Purkinje cell (primary cell): ENCODE measurements at places on chromosomes 7 and 10. TPM values are rescaled to one million over a fixed set of nuclear protein-coding genes. Genes with fewer than 3 reads are reported as not detected.

The CFAP58 gene
- polyA plus RNA-seq: 0.23 and 0.57 TPM in 2 replicates

The MRLN gene
- polyA plus RNA-seq: 5.6 and 25.2 TPM in 2 replicates

The CASP2 gene
- 1.3 and 3.5 TPM in 2 replicates for polyA plus RNA-seq

The PTPRZ1 gene
- polyA plus RNA-seq: 89.8 and 134 TPM in 2 replicates

The TMEM178B gene
- 6.1 and 7.2 TPM in 2 replicates for polyA plus RNA-seq

The SCIN gene
- not detected in 2 replicates for polyA plus RNA-seq

The TRIL gene
- 8.6 and 16.1 TPM in 2 replicates for polyA plus RNA-seq

The HMX3 gene
- polyA plus RNA-seq: not detected in 2 replicates

The SLC25A40 gene
- 29.2 and 30.5 TPM in 2 replicates for polyA plus RNA-seq

The HABP2 gene
- polyA plus RNA-seq: not detected in 2 replicates

The CDK14 gene
- polyA plus RNA-seq: 98.2 and 105 TPM in 2 replicates

The TRIM73 gene
- polyA plus RNA-seq: 0.27 TPM in 1 of 2 replicates, not detected in the other

The EBF3 gene
- 12.1 and 16.4 TPM in 2 replicates for polyA plus RNA-seq

The GPC2 gene
- polyA plus RNA-seq: not detected in 2 replicates

The BAIAP2L1 gene
- polyA plus RNA-seq: not detected in 2 replicates

The MYL10 gene
- polyA plus RNA-seq: not detected in 2 replicates

The NPTX2 gene
- 0.45 and 15.1 TPM in 2 replicates for polyA plus RNA-seq

The PAOX gene
- 0.81 and 5.3 TPM in 2 replicates for polyA plus RNA-seq

The GJD4 gene
- not detected in 2 replicates for polyA plus RNA-seq

The CNPY1 gene
- polyA plus RNA-seq: 3.8 and 13.5 TPM in 2 replicates

The FAM25G gene
- polyA plus RNA-seq: not detected in 2 replicates

The PNLIPRP2 gene
- polyA plus RNA-seq: not detected in 2 replicates

The CDHR3 gene
- 3.6 and 4.5 TPM in 2 replicates for polyA plus RNA-seq

The MYO3A gene
- polyA plus RNA-seq: not detected in 2 replicates

The NEUROD6 gene
- 0.11 and 21.4 TPM in 2 replicates for polyA plus RNA-seq

The EBLN1 gene
- not detected in 2 replicates for polyA plus RNA-seq

The MYL7 gene
- polyA plus RNA-seq: 2.4 TPM in 1 of 2 replicates, not detected in the other

The SPDYE6 gene
- polyA plus RNA-seq: 0.46 TPM in 1 of 2 replicates, not detected in the other

The ZNF853 gene
- polyA plus RNA-seq: not detected in 2 replicates

The CCL26 gene
- polyA plus RNA-seq: 2.1 TPM in 1 of 2 replicates, not detected in the other

The BHLHA15 gene
- not detected in 2 replicates for polyA plus RNA-seq

The LIPN gene
- not detected in 2 replicates for polyA plus RNA-seq

The RBP4 gene
- 8.2 TPM in 1 of 2 replicates, not detected in the other for polyA plus RNA-seq

The CFAP46 gene
- polyA plus RNA-seq: 2.4 TPM in 1 of 2 replicates, not detected in the other

The DEPP1 gene
- polyA plus RNA-seq: 9.9 and 16.9 TPM in 2 replicates

The GLI3 gene
- 0.46 and 0.65 TPM in 2 replicates for polyA plus RNA-seq

The DENND2A gene
- 0.99 and 1.4 TPM in 2 replicates for polyA plus RNA-seq

The CRHR2 gene
- polyA plus RNA-seq: not detected in 2 replicates

The GJC3 gene
- polyA plus RNA-seq: not detected in 2 replicates

The ZPBP gene
- not detected in 2 replicates for polyA plus RNA-seq

The XRCC2 gene
- polyA plus RNA-seq: 0.25 and 0.75 TPM in 2 replicates
